ENCODE measurements at places on chromosomes 2 and 18. TPM values are rescaled to one million over a fixed set of nuclear protein-coding genes. Genes with fewer than 3 reads are reported as not detected.

LRATD1 gene
- 0.51 TPM for total RNA-seq

RNF152 gene
- total RNA-seq = 24.4 TPM

UGP2 gene
- total RNA-seq = 81.2 TPM

RNU2-63P gene
- 268 TPM for total RNA-seq

CLEC4F gene
- not detected for total RNA-seq

MORN2 gene
- total RNA-seq = 19.3 TPM

UGT1A10 gene
- total RNA-seq = not detected

CHST9 gene
- not detected for total RNA-seq

ATP6V1B1 gene
- 2.1 TPM for total RNA-seq

LIPG gene
- total RNA-seq = 0.50 TPM

PID1 gene
- total RNA-seq = 8.2 TPM

ALKAL2 gene
- total RNA-seq = 0.17 TPM

ABCB11 gene
- total RNA-seq = not detected

TPO gene
- not detected for total RNA-seq

MARCO gene
- total RNA-seq = not detected

TP53I3 gene
- 47.3 TPM for total RNA-seq

OR6B2 gene
- not detected for total RNA-seq

MOGAT1 gene
- not detected for total RNA-seq

ZNF385B gene
- total RNA-seq = not detected

AGXT gene
- total RNA-seq = not detected

AKAIN1 gene
- not detected for total RNA-seq

MARS2 gene
- 3.3 TPM for total RNA-seq

PTPRM gene
- 42.9 TPM for total RNA-seq

SEPTIN10 gene
- total RNA-seq = 101 TPM

VAMP8 gene
- total RNA-seq = 2.1 TPM

LRRTM4 gene
- not detected for total RNA-seq

MOCOS gene
- total RNA-seq = 9.0 TPM

FLACC1 gene
- total RNA-seq = 1.3 TPM

LYG2 gene
- not detected for total RNA-seq

All from fibroblast of lung (primary cell).